ENCODE measurements at places on chromosomes 12 and 14.

DNA sequence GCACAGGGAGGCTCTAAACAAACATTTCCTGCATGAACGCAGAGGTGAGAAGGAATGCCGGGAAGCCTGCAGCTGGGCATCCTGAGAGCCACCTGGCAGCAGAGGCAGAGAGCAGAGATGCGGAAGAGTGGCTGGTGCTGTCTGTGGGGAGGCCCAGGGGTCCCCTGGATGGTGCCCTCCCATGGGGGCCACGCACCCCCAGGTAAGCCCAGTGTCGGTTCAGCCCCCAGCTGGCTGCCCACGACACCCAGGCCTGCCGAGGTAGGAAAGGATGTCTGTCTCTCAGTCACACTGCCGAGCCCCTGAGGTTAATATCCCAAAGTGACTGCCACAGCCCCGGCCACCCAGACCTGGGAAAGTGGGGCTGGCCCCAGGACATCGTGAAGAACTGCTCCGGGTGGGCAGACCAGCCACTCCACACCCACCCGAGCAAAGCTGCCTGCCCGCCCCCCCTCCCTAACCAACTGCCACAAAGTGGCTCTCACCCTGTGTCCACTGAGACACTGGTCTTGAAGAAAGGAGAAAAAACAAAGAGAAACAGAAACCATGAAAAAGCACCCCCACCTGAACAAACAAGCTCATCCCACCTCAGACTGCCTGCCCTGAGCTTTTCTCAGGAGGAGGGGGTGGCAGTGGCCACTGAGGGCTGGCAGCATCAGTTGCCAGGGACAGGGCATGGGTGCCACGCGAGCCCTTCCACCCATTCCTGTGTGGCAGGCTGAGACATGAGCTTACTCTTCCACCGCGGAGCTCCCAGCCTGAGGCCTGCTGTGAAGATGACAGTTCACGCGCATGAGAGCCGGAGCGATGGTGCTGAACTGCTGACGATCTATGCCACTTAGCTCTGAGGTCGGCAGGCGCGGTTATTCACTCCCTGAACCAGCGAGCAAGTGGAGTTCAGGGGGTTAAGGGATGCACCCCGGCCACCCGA is 40.8 kb downstream of the CCDC88C start:
- DNase-seq = no peak

- no peak for DNase-seq
Measured at GRCh38 chr14:74204491-74204890, 34.8 kb upstream of the VSX2 start.

- DNase-seq = peak; percentile 46
Measured at GRCh38 chr14:105485739-105486162, 935 bp upstream of the CRIP1 start.

DNA sequence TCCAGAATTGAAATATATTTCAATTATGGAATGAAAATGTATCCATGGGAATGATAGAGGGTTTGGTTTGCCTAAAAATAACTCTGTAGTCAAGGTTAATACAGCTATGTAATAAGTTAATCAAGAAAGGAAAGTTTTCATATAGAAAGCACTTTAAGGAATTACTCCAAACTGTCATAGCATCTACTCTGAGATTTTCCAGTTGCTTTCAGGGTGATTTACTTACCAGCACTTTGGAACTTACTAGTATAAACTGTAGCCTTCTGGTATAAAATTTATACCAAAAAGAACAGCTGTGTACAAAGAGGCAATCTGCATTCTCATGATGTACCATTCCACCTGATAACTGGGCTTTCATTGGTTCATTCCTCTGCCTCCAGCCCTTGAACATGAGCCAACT is 87.1 kb downstream of the ARF6 start:
- DNase-seq = no peak

- no peak for DNase-seq
Measured at GRCh38 chr14:63941023-63941422, 88.2 kb downstream of the SYNE2 start.

GRCh38 chr12:56599797-56600196 is 30.3 kb downstream of the BAZ2A start:
- no peak for DNase-seq

DNA sequence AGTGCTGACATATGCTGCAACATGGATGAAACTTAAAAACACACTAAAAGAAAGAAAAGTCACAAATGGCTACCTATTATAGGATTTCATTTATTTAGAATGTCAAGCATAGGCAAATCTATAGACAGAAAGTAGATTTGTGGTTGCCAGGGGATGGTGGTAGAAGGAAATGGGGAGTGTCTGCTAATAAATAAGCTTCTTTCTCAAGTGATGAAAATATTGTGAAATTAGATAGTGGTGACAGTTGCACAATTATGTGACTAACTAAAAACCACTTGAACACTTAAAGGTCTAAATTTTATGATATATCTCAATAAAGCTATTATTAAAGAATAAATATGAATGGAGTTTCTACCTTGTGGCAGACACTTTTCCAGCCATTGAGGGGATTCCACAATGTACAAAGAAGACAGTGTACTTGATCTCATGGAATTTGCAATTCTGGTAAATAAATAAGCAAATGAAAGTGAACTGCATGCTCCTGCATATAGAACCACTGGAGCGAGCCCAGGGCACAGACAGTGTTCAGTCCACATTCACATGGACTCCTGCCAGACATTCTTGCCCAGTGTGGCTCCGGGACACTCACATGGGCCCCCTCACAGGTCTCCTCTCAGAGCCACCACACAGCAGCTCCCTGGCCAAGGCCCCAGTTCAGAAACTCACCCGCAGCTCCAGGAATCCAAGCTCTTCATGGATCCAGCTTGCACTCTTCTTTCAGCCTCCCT is 107.1 kb upstream of the ARID2 start:
- DNase-seq = no peak

DNA sequence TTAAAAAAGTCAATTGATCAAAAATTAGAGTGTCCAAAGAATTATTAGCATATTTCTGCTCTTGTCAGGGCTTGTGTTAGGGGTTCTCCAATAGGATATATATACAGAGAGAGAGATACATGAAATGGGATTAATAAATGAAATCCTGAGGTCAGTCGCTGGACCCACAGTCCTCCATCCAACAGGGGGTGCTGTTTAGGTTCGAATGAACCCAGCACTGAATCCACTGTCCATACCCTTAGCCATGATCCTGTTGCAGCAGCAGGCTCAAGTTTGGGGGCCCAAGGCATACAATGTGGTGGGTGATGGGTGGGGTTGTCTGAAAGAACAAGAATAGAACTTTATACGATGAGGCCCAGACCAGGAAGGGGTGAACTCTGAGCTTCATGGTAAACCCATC is 780 bp upstream of the MYO1H start:
- DNase-seq = no peak

DNA sequence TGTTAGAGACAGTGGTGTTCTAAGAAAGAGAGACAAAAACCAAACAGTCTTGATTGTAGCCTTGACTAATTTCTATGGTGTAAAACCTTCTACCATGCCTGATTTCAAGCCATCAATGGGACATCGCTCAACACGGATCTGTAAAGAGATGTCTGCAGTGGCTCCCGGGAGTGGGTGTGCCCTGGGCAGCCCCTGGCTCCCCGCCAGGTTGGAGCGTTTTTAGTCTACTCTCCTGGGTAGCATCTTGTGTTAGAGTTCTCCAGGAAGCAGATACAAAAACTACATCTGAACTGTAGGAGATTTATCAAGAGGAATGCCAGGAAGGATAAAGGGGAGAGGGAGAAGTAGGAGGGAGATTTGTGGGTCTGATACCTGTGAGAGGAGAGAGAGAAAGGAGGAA is 1212.9 kb downstream of the BCL11B start:
- no peak for DNase-seq

GRCh38 chr12:83461336-83461935 is 774.7 kb downstream of the TMTC2 start:
- no peak for DNase-seq

DNA sequence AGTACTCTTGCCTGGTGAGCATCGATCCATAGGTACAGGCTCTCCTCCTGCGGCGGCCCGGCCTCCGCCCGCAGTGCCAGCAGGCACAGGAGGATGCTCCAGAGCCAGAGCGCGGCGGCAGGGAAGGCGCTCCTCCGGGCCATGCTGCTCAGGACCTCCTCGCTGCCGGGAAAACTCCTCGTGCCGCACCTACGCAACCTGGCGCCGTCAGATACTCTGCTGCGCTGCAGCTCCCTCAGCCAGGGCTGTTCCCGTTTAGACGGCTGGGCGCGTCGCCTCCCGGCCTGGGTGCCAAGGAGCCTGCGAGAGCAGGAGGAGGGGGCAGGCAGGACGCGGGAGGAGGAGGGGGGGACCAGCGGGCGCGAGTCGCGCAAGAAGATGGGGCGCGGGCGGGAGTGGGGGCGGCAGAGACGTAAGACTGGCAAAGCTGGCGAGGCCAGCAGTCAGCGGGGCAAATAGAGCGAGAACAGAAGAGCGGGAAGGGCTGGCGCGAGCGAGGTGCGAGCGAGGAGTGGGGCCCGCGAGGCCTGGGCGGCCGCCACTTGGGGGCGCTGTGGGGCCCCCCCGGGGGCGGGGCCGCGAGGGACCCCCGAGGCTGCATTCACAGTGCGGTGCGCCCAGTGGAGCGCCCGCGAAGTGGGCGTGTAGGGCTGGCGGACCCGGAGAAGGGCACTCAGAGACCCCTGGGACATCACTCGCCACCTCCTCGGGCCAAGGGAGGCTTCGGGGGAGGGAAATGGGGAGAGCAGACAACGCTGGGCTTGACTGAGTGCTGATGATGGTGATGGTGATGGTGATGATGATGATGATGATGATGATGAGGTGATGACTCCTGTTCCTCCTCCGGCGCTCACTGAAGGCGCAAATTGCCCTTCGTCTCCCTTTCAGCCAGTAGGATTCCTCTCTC is at the start of gene WIF1:
Gene WIF1, minus strand, starts transcription at position 257 of the 907 bp plus-strand sequence. Its CDS starts 114 bp downstream, at position 143.
- peak; percentile 46 for DNase-seq

DNA sequence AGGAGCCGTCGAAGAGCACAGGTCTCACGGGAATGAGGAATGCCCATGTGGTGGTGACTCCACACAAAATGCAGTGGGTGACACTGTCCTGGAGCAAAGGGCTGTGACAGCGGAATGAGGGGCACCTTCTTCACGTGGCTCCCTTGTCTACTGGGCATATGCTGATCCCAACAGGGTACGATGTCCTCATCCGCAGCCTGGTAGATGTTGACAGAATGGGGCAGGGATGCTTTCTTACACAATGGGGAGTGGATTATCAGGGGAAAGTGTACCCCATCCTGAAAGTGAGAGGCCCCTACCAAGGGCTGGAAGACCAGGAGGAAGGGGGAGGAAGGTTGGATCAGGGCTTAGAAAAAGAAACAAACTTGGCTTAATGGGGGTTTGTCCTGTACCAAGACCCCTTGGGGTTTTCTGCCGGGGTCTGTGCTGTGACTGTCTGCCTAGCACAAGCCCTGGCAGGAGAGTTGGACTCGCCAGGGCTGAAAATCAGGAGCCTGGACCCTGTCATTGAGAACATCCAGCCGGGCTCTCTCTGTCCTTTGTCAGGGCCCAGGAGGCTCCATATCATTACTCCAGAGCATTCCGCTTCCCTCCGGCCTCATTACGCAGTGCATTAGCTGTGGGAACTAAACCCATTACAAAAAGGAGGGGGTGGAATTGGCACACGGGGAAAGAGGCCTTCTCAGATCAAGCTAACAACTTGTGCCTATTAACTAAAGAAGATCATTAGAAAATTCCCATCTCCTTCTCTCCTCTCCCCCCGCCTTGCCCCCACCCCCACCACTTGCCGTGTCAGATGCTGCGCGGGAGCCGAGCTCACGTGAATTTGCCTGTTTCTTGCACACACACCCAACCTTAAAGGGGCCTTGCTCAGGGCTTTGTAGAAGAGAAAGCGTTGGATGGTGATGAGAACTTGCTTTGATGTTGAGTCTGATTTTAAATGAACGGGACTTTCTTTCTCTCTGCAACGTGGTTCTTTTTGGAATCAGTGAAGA is 171.8 kb upstream of the PARP11 start:
- DNase-seq = no peak

- DNase-seq = no peak
Measured at GRCh38 chr12:43812926-43813325, 6.8 kb upstream of the TWF1 start.

- DNase-seq = no peak
Measured at GRCh38 chr12:56334490-56334793, 642 bp upstream of the PAN2 start.

DNA sequence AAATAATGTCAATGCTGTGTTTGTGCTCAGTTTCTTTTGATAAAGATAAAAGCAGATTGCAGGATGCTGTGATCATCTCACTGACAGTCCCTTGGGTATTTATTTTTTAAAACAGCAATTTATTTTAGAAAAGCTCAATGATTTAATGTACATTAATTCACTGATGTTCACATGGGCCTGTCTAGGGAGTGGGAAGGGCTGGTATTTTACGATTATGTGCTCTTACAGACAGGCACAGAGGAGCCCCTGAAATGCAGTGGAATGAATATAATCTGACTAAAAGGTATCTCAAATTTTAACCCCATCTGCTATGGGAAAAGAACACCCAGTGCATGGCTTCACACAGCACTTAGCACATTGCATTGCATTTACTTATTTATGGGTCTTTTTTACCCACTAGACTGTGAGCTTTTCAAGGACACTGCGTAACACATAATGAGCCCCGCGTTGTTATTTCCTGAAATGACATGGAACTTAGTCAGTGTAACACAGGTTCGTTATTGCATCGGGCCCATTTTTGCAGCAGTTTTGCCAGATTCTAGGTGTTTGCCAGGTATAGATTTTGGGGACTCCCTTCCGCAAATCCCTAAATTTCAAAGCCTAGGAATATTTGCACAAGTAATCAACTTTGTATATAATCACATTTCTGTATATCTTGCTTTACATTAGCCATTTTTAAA is 425.3 kb upstream of the FBXO33 start:
- DNase-seq = no peak

DNA sequence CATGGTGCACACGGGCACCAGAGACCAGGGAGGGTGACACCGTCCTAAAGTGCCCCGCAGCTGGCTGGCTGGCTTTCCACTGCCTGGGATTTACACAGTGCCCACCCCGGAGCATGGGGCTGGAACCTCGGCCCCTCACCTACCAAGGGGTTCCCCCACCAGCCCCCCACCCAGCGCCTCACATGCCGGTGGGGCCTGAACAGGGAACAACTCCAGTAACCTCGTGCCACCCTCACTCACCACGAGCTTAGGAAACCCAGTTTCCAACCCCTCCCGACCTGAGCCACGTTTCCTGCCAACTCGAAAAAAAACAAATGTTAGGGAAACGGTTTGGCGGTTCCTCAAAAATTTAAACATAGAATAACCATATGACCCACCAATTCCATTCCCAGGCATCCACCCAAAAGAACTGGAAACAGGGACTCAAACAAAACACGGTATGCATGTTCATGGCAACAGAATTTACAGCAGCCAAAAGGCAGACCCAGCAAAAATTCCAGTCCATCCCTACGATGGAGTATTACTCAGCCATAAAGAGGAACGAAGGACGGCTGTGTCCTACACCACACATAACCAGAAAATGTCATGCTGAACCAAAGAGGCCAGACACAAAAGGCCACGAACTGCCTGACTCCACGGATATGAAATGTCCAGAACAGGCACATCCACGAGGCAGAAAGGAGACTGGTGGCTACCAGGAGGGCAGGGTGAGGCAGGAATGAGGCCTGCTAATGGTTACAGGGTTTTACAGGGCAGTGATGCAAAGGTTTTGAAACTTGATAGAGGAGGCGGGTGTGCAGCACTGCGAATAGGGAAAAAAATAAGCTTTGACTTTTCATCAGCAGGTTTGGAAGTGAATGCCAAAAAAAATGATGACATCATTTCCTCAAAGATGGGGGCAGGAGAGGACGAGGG is 68.9 kb downstream of the NCOR2 start:
- no peak for DNase-seq

Measured in KBM-7 (cell line).